ENCODE measurements at places on chromosomes 7 and 10. TPM values are rescaled to one million over a fixed set of nuclear protein-coding genes. Genes with fewer than 3 reads are reported as not detected.

DGKI gene
- 0.06 TPM for total RNA-seq

GHRHR gene
- not detected for total RNA-seq

- H3K36me3 ChIP-seq: no peaks in the 10 kb centered on the region
- no peak overlapping the region for H3K4me3 ChIP-seq
- H3K27me3 ChIP-seq: no peaks in the 10 kb centered on the region
- no peak overlapping the region for H3K27ac ChIP-seq
Measured at GRCh38 chr7:48011951-48012350, 17.0 kb downstream of the SUN3 start.

DNA sequence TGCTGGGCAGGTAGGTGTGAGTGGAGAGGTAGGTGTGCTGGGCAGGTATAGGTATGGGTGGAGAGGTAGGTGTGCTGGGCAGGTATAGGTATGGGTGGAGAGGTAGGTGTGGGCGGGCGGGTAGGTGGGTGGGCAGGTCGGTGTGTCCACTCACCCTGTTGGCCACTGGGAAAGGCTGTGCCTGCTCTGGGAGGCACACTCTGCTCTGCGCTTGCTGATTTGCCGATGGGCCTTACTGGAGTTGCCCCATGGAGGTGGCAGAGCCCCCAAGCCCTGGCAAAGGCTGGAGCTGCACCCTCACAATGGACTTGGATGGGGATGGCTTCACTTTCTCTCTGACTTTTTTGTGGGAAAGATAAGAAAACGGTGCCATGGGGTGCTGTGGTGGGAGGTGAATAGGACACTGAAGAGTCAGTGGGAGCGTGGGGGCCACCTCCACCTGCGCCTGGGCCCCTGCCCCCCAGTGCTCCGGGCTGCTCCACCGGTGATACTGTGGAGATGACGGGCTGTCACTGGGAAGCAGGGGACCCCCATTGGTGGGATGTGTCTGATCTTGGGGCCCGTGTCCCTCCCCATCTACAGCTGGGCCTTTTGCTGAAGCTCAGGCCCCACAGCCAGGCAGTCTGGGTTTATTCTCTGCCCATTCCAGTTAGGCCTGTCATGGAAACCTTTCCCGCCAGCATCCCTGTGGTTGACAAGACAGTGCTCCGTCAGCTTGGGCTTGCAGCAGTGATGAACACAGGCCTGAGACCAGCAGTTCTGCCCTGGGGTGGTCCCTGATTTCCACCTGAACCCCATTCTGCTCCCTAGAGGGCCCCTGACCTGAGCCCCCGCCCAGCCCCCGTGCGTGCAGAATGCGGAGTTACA is 75.0 kb downstream of the NKX6-2 start:
- no peak overlapping the region for H3K27ac ChIP-seq
- peaks cover 10% of the 10 kb centered on the region for H3K36me3 ChIP-seq
- no peak for DNase-seq
- no peaks in the 10 kb centered on the region for H3K27me3 ChIP-seq
- no peak overlapping the region for H3K4me3 ChIP-seq

COL13A1 gene
- total RNA-seq: not detected

DNA sequence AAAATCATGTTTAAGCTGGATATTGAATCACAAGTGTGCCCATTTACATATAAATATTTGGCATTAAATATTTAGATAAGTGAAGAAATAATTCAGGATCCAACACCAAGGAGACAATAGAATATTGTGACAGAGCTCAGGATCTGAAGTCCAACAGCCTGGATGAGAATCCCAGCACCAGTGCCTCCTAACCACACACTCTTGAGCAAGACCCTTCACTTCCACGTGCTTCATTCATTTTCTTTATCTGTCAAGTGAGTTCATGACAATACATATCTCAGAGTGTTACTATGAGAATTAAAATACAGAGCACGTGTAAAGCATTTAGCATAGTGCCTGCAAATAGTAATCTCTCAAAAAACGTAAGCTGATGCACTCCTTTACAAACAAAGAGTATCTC is 78.4 kb upstream of the IKZF1 start:
- no peak overlapping the region for H3K4me3 ChIP-seq
- H3K36me3 ChIP-seq: peaks cover 34% of the 10 kb centered on the region
- H3K27ac ChIP-seq: peak overlapping the region; percentile 92

ACBD7 gene
- 9.2 TPM for total RNA-seq

CYP3A5 gene
- not detected for total RNA-seq
